Mucosa of gallbladder (tissue), 1 donor: ENCODE measurements at places on chromosomes 3 and 15. TPM values are rescaled to one million over a fixed set of nuclear protein-coding genes. Genes with fewer than 3 reads are reported as not detected.

MORF4L1 gene
- 309 TPM for total RNA-seq

TUSC7 gene
- not detected for total RNA-seq

CPLX3 gene
- total RNA-seq = not detected

SLC12A1 gene
- total RNA-seq = not detected

EFCAB12 gene
- 4.9 TPM for total RNA-seq

CP gene
- 2.0 TPM for total RNA-seq

TTC14 gene
- total RNA-seq = 47.9 TPM

C2CD4A gene
- 0.17 TPM for total RNA-seq

BUB1B gene
- total RNA-seq = 1.4 TPM

TMEM158 gene
- total RNA-seq = 14.6 TPM

C3orf20 gene
- total RNA-seq = not detected

KLHL25 gene
- total RNA-seq = 12.5 TPM

RASA2 gene
- total RNA-seq = 10.0 TPM

MYH15 gene
- total RNA-seq = not detected

CLDN11 gene
- 36.7 TPM for total RNA-seq

FILIP1L gene
- 142 TPM for total RNA-seq

PIGZ gene
- total RNA-seq = 7.5 TPM

MYO5C gene
- 40.1 TPM for total RNA-seq

VEPH1 gene
- 3.1 TPM for total RNA-seq

PCLAF gene
- total RNA-seq = 3.0 TPM

LRTM1 gene
- not detected for total RNA-seq

ATP13A4 gene
- total RNA-seq = 47.2 TPM

MRAS gene
- 31.7 TPM for total RNA-seq

CCDC191 gene
- 7.2 TPM for total RNA-seq

UROC1 gene
- total RNA-seq = 0.14 TPM

CSPG5 gene
- 0.58 TPM for total RNA-seq

STX19 gene
- total RNA-seq = 4.7 TPM

NANOGP8 gene
- total RNA-seq = 0.46 TPM

CTXND1 gene
- 0.09 TPM for total RNA-seq

CFAP100 gene
- 0.40 TPM for total RNA-seq

LXN gene
- 17.0 TPM for total RNA-seq

TM4SF18 gene
- 7.7 TPM for total RNA-seq
